ENCODE measurements at places on chromosomes 7 and 10.

DNA sequence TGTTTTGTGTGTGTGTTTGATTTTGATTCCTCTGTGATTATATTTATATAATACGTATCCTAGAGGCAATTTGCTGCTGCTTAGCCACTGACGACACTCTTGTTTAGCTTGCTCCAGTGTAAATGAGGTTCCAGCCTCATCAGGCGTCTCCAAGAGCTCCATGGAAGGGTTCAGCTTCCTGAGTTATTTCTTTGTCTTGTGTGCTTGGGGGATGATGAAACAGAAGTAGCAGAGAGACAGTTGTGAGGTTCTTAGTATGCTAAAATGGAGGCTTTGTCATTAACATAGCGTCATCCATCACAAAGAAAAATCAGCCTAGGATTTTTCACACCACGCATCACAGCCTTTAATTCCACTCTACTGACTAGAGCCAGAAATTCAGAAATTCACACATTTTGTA lies 85.1 kb downstream of the KLF6 start:
- no peak for DNase-seq

DNA sequence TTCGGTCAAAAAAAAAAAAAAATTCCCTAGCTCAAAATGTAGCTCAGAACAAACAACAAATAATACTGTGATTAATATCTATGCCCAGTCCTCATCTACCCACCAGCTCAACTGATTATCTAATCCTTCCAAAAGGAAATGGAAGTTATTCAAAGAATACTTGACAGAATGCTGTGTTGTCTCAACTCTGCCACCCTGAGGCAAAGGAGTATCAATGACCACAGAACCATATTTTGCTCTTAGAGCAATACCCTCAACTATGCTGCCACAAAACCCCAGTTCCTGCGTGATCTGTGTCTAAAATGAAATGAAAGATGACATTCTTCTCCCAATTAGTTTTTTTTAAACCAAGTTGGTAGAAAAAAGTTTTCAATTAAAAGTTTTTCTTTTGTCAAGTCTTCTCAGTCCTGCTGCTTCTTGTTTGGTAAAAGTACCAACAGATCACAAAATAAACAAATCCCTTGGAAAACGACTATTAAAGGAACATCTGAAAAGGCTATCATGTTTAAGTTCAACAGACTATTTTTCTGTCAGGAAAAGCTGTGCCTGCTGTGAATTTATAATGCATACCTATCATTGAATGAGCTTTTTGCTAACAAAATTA lies 21.6 kb downstream of the RBM28 start:
- peak; percentile 64 for DNase-seq

GRCh38 chr10:34609287-34609940 lies 205.7 kb downstream of the PARD3 start:
- DNase-seq = no peak

DNA sequence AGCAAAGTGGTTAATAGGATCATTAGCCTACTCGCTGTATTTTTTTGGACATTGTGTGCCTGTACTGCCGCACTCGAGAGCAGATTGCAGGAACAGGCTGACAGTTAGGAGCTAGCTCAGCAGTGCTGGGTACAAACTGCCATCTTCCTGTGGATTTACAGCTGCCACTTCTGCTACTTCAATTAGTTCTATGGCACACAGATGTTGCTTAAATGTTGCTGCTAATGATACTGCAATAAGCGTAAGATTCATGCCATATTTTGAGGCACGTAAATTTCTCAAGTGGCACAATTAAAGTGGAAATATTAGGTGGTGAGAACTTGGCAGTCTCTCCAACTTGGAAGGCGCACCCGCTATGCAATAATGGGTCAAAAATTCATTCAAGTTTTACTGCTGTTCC lies 171.9 kb downstream of the EBF3 start:
- DNase-seq = no peak

DNA sequence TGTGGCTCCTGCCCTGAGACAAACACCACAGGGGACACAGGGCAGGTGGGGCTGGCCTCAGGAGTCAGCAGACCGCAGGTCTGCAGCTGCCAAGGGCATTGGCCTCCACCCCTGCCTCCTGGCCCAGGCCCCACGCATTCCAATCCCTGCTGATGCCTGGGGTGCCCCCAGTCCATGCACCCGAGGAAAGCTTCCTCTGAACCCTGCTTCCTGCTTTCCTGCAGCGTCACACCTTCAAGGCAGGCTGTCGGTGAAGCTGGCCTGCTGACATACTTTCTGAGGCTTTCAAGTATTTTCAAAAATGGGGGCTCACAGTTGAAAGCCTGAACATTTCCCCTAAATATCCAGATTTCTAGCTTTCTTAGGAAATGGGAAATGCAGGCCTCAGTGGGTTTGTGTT lies 22.5 kb upstream of the ANTXRL start:
- no peak for DNase-seq

GRCh38 chr10:132804785-132805426 lies 19.0 kb upstream of the NKX6-2 start:
- DNase-seq = no peak

DNA sequence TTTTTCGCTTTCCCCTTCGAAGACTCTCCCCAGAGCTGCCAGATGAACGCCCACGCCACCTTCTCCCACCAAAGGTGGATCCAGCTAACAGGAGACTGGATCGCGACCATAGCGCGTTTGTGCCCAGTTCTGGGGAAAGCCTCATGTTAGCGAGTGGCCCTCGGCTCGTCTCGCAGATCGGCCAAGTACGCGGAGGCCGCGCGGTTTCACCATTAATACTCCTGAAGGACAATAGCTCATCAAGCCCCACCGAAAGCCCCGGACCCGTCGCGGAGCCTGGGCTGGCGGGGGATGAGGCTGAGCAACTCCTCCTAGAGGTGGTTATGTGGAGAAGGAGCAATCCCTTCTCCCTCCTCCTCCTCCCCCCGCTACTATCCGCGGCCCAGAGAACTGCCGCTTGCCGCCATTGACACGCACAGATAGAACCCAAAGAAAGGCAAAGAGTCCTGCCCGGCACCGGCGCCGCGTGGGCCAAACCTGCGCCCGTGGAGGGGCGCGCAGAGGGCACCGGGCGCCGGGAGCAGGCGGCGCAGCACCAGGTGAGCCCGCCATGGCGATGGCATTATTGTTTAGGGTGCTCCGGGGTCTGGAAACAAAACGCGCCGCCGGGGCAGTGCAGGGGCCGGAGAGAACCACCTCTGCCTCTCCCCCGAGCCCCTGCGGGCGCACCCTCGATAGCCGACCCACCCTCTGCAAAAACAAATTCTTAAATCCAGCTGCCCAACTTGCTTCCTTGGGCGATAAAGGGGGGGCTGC lies at the start of gene MACROH2A2:
Gene MACROH2A2, plus strand, starts transcription at position 385 of the 756 bp plus-strand sequence. CDS start 22,813 bp downstream, outside the sequence.
- DNase-seq = no peak

GRCh38 chr7:119421657-119422056 lies 851.3 kb upstream of the KCND2 start:
- DNase-seq = no peak

- no peak for DNase-seq
Observed at GRCh38 chr10:5971315-5971832, 6.0 kb downstream of the IL15RA start.

GRCh38 chr7:33534833-33535232 lies 370.5 kb upstream of the BMPER start:
- no peak for DNase-seq

GRCh38 chr7:94252971-94253370 lies 141.7 kb upstream of the COL1A2 start:
- DNase-seq = no peak

DNA sequence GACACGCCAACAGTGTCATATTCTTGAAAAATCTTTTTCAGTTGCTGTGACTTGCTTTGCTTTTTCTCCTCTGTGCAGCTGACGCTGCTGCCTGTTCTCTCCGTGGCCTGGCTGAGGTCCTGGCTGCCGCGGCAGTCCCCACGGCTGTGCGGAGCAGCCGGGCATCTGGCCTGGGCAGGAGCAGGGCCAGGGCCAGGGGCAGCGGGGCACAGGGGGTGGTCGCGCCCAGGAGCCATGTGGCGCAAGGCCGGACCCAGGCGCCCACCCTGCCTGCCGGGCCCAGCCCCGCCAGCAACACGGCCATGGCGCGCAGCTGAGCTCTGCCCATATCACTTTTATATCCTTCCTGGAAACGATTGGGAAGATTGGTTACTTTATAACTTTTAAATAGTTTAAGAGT lies 109.4 kb upstream of the ACBD5 start:
- DNase-seq = no peak

GRCh38 chr7:27193335-27194001 lies 6.4 kb downstream of the HOXA13 start:
- DNase-seq = no peak

- DNase-seq = no peak
Observed at GRCh38 chr10:113297226-113297625, 255.6 kb upstream of the HABP2 start.

DNA sequence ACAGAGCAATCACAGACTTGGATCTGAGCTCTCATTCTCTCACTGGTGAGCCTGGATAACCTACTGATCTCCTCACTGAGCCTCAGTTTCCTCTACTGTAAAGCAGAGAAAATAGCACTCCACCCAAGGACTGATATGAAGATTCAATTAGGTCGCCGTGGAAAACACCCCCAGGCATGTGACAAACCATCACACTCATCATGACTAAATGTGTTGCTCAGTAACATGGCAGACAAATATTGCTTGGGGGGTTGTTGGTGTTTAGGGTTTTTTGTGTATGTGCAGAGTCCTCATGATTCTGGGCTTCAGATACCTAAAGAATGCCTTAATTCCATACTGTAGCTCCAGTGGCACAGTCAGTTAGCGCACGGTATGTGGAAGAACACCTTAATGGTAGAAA lies 122.1 kb upstream of the TCF7L2 start:
- no peak for DNase-seq

GRCh38 chr10:80542652-80543318 lies 5.1 kb downstream of the SH2D4B start:
- DNase-seq = no peak

DNA sequence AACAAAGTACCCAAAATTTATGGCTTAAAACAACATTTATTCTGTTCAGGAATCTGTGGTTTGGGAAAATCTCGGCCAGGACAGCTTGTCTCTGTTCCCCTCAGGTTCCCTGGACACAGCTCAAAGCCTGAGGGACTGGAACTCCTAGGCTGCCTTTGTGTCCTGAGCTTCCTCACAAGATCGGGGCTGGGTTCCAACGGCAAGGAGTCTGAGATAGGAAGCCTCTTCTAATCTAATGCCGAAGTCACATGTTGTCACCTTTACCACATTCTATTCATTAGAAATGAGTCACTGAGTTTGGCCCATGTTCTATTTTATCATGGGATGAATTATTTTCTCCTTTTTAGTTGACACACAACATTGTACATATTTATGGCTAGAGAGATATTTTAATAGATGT lies 80.5 kb downstream of the ANKRD26 start:
- DNase-seq = no peak

DNA sequence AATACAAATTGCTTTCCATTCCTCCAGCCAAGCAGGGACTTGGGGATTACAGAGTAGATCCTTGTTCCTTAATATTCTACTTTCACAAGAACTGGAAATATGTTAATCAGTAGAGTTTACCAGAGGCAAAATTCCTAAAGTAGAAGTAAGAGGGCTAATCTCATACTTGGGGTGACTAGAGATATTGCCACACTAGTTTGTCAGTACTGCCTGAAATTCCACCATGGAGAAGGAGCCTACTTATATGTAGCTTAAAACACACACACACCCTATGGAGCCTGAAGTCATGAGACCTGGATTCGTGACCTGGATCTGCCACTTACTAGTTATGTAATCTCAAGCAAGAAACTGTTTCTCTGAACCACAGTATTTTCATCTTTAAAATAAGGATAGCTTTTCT lies 33.9 kb downstream of the STRIP2 start:
- DNase-seq = no peak

DNA sequence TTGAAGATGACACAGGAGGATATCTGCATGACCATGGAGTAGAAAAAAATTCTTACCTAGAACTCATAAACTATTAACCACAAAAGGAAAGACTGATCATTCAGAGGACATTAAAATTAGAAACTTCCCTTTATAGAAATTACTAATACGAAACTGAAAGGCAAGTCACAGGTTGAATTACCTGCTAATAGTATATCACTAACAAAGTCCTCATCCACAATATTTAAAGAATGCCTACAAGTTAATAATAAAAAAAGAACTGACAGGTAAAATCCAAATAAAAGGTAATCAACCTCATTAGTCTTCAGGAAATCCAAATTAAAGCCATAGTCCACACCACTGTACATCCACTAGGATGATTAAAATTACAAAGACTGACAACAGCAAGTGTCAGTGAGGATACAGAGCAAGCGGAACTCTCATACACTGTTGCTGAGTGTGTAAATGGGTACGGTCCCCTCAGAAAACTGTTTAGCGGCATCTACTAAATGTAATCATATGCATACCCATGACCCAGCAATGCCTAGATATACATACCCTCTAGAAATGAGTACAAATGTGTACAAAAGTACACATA lies 71.2 kb downstream of the ARHGAP21 start:
- DNase-seq = no peak

DNA sequence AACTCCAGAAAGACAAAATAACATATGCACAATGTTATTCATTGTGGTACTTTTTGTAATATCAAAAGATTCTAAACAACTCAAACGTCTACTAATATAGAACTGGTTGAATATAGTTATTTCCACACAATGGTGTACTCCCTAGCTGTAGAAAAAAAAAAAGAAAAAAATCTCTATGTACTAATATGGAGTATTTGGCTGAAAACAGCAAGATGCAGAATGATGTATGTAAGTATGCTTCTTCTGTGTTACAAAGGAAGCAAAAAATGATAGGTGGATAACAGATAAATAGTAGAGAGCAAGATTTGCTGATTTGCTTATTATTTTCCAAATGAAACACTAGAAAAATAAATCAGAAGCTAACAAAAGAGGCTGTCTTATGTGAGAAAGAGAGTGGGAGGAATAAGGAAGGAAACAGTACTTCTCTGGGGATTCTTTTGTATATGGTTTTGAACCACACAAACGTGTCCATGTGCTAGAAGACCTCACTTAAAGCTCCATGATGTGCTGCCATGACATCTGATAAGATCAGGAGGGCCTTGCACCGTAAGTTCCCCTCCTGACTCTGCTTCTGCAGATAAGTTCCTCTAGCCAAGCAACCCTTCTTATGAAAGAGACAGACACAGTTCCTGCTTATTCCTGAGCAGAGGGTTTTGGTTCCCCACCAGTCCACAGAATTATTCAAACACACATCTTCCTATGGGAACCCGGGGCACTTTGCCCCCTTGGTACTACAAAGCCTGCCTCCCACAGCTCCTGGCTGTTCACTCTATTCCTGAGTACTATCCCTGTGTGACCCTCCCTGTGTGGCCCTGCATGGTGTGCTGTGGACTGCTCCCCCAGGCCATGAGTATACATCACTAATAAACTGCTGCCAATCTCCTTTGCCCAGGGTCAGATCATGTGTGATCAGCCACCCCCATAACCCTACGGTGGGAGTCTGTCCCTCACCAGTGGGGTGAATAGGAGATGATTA lies 159.1 kb downstream of the CCDC71L start:
- DNase-seq = no peak
